Neural crest cell (in vitro differentiated cells): ENCODE measurements at places on chromosomes 5 and 9. TPM values are rescaled to one million over a fixed set of nuclear protein-coding genes. Genes with fewer than 3 reads are reported as not detected.

- DNase-seq, result no peak
Measured at GRCh38 chr5:147152086-147152485, 82.7 kb upstream of the STK32A start.

DNA sequence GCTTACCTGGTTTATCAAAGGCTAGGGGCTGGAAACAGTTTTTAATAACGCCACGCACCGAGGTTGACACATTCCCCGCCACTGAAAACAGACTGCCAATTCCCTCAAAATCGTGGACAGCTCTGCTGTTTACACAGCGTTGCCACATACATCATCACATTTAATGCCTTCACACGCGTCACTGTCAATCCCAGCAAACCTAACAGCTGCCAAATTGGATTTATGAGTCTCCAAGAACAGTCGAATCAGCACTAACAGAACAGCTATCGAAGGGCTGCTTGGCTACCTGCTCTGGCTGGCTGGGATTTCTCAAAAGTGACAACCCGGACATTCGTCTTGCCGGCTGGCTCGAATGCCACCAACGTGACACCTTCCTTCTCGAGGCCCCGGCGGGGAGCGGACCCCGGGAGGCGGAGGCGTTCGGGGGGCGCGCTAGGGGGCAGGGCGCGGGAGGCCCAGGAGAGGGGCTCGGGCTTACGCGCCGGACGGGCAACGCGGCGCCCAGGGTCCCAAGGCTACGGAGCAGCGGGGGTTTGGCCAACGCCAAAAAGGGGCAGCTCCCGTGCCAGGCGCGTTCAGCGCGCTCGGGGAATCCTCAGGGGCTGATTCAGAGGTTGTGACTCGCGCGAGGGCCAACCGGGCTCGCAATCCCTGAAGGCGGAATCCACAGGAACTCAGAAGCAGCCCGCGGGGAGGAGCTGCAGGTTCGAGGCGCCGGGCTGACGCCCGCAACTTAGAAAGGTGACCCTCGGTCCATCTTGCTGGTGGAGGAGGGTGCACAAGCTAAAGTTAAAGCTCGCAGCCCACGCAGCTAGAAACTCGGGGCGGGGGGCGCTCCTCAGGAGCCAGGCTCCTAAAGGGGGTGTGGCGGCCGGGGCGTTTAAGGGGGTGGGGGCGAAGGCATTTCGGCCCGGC, 1.2 kb downstream of the CDC14B start:
- DNase-seq, result no peak

- DNase-seq, result peak; percentile 70
Measured at GRCh38 chr5:54905942-54906537, 79.4 kb downstream of the ESM1 start.

Gene SELENOP
- 2.0 and 2.2 TPM in 2 replicates for total RNA-seq

- no peak for DNase-seq
Measured at GRCh38 chr9:35842020-35842745, 13.2 kb downstream of the TMEM8B start.

Gene OTULINL
- 3.4 and 5.3 TPM in 2 replicates for total RNA-seq

Gene TSSK1B
- 0.16 and 0.23 TPM in 2 replicates for total RNA-seq

Gene TARS1
- 211 and 214 TPM in 2 replicates for total RNA-seq

DNA sequence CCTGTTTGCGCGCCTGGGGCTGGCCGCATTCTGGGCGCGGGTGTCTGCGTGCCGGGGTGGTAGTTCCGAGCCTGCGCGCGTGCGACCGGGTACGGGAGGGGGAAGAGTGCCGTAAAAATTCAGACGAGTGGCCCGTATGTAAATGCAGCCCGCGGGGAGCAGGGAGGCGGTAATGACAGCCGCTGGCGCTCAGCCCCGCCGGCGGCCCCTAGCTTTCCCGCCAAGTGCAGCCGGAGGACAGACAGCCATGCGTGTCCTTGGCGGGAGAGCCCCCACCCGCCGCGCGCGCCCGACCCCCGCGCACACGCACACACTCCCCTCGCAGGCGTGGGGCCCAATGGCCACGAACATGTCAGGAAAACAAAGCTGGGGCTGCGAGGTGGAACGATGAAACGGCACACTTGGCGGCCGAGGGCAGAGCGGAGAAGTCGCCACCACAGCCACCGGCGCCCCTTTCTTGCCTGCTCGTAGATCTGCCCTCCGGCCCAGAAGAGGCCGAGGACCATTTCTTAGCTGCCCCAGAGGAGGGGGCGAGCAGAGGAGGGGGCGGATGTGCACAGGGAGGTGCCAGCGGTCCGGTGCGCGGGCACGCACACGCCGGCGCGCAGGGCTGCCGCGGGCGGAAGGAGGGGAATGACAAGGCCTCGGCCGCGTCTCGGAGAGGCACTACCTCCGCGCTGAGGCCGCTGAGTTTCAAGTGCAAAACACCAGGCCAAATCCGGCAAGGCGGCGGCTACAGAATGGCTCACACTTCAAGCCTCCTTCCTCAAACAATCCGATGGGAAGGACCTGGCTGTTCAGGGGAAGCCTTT, 208.4 kb downstream of the MEF2C start:
- DNase-seq, result no peak

- no peak for DNase-seq
Measured at GRCh38 chr9:5957166-5957565, 58.3 kb downstream of the RANBP6 start.

Gene SVEP1
- total RNA-seq, result 1.3 and 1.5 TPM in 2 replicates

- no peak for DNase-seq
Measured at GRCh38 chr5:67147760-67148159, 48.8 kb downstream of the CD180 start.

DNA sequence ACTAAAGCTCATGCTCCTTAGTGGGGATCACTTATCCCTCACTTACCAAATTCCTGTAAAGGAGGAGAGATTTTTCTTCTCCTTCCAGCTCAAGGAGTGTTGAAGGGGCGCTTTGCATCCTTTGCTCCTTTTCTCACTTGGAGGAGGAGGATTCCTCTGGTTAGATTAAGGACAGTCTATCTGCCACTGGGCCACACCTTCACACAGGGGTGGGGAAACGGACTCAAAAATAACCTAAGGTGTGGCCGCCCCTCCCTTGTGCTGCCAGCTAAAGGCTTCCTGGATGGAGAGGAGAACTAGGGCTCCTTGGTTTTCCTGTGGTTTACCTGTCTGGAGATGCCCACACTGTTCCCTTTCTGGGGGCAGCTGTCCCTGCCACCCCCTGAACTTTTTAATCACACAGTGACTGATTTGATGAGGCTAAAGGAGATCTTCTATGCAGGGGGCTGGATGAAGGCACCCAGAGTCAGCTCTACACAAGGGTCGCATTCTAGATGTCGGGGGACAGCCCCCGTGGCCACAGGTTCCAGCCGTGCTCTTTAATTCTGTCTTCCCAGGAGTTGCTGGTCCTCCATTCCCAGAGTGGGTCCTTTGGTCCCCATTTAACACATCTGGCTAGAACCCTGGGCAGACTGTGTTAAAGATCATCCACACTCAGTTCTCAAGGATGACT, 14.4 kb downstream of the GLRX start:
- DNase-seq, result no peak

DNA sequence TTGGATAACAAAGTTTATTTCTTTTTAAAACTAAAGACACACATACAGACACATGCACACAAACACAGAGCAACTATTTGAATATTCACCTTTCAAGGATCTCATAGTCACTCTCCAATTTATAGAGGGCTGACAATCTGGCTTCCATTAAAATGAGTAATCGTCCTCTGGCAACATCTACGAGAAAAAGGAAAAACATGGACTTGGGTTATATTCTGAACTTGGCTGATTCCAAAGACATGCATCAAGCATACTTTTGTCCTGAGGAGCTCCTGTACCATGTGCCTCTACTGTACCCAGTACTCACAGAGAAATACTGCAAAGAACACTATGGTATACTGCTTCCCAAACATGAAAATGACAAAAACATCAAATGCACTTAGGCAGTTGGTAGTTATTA, 15.4 kb downstream of the IARS1 start:
- no peak for DNase-seq

GRCh38 chr9:86822006-86822801, 125.1 kb downstream of the GAS1 start:
- no peak for DNase-seq

DNA sequence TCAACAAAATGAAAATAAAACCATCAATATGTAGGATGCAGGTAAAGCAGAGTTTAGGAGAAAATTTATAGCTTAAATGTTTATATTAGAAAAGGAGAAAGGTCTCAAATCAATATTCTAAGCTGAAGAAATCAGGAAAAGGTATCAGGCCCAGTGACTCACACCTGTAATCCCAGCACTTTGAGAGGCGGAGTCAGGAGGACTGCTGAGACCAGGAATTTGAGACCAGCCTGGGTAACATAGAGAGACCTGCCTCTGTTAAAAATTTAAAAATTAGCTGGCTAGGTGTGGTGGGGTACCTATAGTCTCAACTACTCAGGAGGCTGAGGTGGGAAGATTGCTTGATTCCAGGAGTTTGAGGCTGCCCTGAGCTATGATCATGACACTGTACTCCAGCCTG, 32.2 kb downstream of the CCDC69 start:
- no peak for DNase-seq
